Cerebellar cortex (tissue), 1 donor: ENCODE measurements at places on chromosomes 7 and 10.

GRCh38 chr7:140294454-140294853, 103.9 kb downstream of the SLC37A3 start:
- DNase-seq = no peak

GRCh38 chr10:43323245-43323644, 48.2 kb upstream of the FXYD4 start:
- DNase-seq = no peak

DNA sequence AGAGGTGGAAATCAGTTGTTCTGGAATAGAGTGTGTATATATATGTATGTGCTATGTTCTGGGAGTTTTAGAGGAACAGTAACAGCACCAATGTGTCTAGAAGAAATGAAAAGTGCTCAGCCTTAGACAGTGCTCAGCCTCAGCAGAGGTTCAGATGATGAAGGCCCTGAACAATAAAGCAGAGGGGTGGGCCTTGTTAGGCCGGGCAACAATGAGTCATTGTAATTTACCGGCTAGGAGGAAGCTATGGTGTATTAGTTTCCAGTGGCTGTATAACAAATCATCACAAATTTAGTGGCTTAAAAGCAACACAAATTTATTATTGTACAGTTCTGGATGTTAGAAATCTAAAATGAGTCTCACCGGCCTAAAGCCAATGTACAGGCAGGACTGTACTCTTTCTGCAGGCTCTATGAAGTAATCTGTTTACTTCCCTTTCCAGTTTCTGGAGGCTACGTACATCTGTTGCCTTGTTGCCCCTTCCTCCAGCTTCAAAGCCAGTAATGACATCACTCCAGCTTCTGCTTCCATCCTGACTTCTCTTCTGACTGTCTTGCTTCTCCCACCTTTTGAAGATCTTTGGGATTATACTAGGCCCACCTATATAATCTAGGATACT, 84.6 kb downstream of the CH25H start:
- no peak for DNase-seq

GRCh38 chr7:104023100-104023499, 33.6 kb upstream of the RELN start:
- no peak for DNase-seq

DNA sequence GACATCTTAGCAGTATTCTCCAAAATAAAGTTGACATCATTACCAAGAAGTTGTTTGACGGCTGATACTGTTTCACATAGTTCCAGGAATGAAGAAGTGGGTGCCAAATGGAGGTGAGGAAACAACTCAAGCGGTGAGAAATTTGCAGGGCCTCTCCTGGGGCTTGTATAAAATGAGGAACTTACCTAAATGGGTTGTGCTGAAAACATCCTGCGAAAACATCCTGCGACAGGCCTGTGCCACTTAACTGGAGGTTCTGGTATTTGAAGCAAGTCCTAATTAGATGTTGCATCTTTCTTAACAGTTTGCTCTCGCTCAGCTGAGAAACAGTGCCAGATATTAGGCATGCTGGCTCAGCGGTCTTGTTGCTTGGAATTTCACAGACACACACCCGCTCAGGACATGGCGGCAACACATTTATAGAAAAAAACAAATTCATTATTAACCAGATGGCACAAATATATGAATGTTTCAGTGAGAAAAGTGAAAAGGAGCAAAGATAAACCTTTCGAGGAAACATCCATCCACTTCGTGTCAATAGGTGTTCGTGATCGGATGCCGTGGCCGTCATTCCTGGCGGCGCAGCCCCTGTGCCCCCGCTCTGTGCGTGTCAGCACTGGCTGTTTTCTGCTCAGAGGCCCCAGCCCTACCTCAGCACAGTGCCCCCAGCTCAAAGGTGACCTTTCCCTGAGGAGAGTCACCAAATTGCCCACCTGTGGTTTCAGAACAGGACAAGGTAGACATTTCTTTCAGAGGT, 48.1 kb downstream of the CDC123 start:
- DNase-seq = no peak

DNA sequence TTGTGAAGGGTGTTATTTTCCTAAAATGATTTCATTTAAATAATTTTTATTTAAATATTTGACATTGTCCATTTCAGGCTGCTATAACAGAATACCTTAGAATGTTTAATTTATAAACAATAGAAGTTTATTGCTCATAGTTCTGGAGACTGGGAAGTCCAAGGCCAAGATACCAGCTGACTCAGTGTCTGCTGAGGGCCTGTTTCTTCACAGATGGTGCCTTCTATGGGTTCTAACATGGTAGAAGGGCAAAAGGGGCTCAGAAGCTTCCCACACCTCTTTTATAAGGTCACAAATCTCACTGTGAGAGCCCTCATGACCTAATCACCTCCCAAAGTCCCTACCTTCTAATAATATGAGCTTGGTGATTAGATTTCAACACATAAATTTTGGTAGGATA, 50.7 kb downstream of the MTURN start:
- DNase-seq = no peak

GRCh38 chr10:43253461-43254198, 13.2 kb downstream of the RASGEF1A start:
- no peak for DNase-seq

- no peak for DNase-seq
These were observed 64.0 kb downstream of the ERCC6 start for GRCh38 chr10:49474901-49475300.

- DNase-seq = no peak
These were observed 60.3 kb upstream of the LYZL1 start for GRCh38 chr10:29228562-29228961.

GRCh38 chr7:36301914-36302771, 87.5 kb upstream of the ANLN start:
- DNase-seq = no peak

DNA sequence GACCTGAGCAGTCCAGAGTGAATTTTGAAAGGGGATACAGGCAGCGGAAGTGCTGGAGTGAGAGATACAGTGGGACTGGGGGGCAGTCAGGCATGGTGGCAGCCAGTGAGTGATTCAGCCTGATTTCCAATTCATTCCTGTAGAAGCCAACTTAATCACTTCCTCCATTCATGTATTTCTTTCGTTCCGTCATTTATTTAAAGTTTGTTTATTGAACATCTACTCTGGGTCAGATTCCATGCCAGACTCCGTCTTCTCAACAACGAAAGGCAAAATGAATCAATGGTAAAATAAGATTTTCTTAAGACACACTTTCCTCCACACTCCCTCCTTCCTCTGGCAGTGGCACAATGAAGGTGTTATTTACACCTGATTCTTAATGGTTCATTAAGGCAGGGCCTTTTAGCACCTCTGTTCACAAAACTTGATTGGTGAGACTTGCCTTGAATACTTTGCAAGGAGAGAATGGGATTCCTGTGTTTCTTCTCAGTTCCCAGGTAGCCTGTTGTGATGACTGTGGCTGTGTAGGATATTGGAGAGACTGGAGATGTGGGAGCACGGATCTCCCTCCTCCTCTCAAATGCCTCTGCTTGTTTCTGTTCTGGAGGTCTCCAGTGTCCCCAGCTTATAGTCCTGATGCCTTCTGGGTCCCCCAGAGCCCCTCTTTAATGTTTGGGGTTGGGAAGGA, 27.9 kb downstream of the ADCYAP1R1 start:
- DNase-seq = no peak

DNA sequence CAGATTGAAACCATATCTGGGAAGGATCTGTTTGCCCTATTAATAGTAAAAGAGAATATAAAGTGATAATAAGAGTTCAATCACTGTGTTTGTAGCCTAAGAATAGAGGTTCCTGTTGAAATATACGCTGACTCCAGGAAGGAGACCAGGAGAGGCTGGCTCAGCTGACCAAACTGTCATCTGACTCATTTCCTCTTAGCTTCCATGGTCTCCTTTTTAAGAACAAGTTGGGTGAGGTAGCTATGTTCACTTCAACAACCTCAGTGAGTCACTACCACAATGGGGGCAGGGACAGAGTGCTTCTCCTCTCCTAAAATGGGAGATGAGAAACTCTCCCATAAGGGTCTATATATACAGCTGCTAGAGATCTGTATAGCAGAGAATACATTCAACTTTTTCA, 543.3 kb downstream of the CALN1 start:
- DNase-seq = no peak

DNA sequence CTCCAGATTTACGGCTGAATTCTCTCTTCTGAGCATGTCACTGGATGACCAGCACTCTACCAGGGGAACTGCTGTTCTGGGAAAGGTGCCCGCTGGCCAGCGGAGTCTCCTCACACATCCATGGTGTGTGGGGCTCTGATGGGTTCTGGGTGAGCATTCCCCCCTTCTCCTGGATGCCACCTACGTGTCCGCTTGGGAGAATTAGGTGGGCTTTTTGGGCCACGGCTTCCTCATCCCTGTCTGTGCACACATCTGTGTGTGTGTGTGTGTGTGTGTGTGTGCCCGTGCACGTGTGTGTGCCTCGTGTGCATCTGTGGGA, 163.0 kb downstream of the DNAJB6 start:
- no peak for DNase-seq

DNA sequence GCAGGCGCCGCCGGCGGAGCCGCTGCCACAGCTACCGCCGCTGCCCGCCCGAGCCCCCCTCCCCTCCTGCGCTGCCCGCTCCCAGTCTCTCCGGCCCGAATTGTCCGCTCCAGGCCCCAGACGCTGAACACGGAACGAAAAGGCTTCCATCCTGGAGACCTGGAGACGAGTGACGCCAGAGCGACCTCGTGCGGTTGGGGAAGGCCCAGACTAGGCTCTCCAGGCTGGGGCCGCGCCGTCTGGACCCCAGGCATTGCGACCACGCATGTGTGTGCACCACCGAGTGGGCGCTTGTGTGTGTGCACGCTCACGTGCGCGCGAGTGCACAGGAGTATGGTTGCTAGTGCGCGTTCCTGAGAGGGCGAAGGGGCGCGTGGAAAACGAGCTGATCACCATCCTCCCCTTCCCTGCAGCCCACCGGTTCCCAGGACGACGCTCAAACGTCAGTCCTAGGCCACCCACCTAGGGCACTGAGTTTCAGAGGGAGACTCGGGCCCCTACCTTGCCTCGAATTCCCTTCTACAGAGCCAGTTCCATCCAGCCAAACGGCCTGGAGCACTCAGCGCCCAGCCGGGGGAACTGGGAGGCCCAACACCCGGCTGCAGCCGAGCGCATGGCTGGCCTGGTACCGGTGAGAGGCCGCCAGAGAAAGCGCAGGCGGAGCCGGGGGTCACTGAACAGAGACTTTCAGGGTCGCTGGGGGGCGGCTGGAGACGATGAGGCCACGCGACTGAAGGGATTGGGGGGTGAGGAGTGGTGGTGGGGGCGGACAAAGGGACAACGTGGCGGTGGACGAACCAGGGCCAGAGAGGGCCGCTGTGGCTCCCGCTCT, 11.6 kb downstream of the LBX1 start:
- DNase-seq = peak; percentile 47

DNA sequence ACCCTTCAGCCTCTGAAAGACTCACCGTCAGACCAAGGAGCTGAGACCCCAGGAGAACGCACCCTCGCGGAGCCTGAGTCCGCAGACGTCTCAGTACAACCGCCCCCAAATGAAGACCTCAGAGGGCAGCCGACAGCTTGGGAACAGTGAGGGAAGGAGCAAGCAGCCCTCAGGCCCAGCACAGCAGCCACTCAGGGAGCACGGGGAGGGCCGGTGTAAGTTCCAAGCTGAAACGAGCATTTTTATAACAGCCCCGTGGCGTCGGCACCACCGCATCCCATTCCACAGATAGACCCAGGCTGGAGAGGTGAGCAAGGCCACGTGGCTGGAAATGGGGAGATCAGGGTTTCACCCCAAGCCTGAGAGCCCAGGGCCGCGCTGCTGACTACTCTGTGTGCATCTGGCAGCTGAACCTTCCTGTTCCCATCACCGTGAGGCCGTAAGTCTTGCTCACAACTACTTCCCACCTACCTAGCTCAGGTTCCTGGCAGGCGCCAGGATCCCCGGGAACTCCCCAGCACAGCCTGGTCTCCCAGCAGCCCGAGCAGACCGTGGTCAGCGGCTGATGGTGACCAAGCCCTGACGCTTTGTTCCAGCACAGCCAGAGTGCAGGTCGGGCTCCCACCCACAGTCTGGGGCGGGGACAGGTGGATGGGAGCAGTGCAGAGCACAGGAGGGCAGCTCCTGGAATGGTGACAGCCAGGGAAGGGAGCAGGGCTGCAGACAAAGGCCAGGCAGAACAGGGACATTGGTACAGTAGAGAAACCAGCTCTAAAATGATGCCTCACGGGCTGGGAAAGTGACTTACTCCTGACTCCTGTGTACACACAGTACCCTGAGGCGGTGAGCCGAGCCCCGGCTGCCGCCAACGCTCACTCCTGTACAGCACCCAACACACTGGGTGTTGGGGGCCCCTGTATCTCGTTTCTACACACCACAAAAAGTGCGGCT, 6.1 kb upstream of the NOM1 start:
- peak; percentile 39 for DNase-seq

DNA sequence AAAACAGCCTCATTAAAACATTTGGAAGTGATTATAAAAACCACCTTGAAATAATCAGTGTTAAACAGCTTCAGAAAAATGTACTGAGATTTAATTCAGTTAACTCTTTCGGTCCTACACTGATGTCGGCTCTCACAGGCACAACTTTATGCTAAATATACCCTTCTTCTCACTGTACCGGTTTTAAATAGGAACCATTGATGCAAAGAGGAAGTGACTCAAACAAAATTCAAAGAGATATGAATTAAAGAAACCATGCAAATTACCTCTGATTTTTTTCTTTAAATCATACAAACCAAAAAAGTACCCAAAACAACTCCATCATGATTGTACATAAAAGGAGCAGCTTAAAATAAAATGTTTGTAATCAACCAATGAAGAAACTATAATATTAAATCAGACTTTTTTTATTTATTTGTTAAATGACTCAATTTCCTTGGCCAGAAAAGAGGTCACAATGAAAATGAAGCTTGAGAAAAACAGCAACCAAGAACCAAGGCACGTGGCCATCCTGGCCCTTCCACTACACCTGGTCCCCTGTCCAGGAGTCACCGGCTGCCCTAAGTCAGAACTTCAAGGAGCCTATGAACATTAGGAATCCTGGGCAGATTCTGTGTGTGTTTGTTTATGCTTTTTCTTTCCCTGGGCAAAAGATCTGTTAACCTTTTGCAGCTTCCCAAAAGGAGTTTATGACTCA, 73.0 kb upstream of the CABCOCO1 start:
- DNase-seq = no peak

DNA sequence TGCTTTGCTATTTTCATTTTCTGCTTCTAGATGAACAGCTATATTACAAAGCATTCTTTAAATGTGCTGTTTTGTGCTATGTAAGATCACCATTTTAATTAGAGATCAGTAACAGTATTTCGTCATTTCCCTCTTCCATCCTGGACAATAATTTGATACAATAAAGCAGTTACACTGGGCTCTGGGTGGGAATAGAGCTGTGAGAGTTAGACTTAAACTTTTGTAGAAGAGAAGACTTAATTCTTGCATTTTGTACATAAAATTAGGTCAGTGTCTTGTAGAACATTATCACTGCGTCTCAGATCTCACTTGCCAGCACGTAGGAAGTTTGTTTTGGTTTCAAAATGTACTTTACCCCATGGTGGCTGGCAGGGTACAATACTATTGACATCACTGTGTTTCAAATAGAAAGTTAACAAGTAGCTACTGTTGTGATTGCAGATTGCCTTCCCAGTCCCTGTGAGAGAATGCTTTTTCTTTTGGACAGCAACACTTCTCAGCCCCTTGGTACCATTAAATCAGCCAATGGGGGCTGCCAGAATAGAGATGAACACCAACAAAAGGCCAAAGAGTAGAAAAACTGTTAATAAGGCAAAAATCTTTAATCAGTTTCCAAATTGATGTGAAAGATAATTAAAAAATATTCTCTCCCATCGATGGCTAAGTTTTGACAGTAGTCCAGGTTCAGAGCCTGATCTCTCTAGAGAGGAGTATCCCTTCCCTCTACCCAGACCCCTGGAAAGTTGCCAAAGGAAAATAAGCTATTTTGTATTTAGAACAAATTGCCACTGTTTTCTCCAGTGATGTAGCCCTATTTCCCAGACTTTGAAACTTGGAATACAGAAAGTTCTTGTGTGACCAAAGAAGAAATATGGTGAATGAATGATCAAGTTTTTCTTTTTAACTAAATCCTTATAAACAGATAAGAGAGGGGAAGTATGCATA, 35.1 kb downstream of the SMNDC1 start:
- DNase-seq = peak; percentile 59
